SK-N-MC (cell line): ENCODE measurements at places on chromosomes 4 and X.

GRCh38 chr4:182955411-182955810 lies 38.2 kb upstream of the DCTD start:
- DNase-seq, result no peak

DNA sequence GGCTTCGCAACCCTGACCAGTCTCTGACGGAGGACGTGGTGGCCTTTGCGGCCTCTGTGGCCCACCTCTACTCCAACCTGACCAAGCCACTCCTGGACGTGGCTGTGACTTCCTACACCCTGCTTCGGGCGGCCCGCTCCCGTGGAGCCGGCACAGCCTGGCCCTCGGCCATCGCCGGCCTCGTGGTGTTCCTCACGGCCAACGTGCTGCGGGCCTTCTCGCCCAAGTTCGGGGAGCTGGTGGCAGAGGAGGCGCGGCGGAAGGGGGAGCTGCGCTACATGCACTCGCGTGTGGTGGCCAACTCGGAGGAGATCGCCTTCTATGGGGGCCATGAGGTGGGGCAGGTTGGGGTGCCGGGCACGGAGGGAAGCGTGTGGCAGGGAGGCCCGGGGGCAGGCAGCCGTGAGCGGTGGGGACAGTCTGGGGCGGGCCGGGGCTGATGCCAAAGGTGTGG lies 1.2 kb downstream of the ABCD1 start:
- DNase-seq, result no peak

GRCh38 chrX:104172121-104172520 lies 5.9 kb downstream of the FAM199X start:
- no peak for DNase-seq

DNA sequence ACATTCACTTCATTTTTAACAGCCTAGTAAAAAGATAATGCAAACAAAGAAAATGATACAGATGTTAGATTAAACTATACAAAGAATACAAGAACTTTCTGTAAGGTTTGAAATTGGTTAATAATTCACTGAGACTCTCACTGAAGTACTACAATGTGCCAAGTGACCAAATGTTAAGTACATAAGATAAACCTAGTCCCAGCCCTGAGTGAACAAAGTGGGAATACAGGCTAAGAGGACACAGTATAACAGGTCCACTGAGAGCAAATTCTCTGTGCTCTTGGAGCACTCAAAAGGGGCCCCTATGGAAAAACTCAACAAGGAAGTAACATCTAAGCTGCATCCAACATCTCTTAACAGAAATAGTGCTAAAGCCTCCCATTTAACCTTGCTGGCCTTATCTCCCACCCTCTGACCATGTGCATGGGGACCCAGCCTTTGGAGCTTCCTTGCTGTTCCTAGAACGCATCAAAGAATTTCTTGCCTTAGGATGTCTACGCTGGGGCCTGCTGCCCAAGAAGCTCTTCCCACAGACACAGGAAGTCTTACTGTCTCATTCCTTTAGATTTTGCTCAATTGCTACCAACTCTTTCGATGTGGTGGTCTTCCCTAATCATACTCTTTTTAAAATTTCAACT lies 113.4 kb downstream of the ZAR1 start:
- no peak for DNase-seq

GRCh38 chrX:140343226-140343868 lies 161.5 kb downstream of the SOX3 start:
- no peak for DNase-seq

GRCh38 chr4:67160394-67160793 lies 384.9 kb downstream of the CENPC start:
- no peak for DNase-seq

- DNase-seq, result no peak
Observed at GRCh38 chr4:18067031-18067430, 45.5 kb upstream of the LCORL start.

- peak; percentile 86 for DNase-seq
Observed at GRCh38 chr4:4735136-4735750, 124.2 kb upstream of the MSX1 start.

- no peak for DNase-seq
Observed at GRCh38 chr4:79088946-79089691, 149.9 kb upstream of the PAQR3 start.

- DNase-seq, result no peak
Observed at GRCh38 chr4:114921790-114922591, 191.4 kb downstream of the NDST4 start.

GRCh38 chr4:4694296-4694772 lies 152.5 kb upstream of the STX18 start:
- no peak for DNase-seq

GRCh38 chr4:81796790-81797528 lies 325.3 kb upstream of the RASGEF1B start:
- DNase-seq, result no peak

- no peak for DNase-seq
Observed at GRCh38 chrX:18133605-18134004, 87.1 kb downstream of the BEND2 start.

DNA sequence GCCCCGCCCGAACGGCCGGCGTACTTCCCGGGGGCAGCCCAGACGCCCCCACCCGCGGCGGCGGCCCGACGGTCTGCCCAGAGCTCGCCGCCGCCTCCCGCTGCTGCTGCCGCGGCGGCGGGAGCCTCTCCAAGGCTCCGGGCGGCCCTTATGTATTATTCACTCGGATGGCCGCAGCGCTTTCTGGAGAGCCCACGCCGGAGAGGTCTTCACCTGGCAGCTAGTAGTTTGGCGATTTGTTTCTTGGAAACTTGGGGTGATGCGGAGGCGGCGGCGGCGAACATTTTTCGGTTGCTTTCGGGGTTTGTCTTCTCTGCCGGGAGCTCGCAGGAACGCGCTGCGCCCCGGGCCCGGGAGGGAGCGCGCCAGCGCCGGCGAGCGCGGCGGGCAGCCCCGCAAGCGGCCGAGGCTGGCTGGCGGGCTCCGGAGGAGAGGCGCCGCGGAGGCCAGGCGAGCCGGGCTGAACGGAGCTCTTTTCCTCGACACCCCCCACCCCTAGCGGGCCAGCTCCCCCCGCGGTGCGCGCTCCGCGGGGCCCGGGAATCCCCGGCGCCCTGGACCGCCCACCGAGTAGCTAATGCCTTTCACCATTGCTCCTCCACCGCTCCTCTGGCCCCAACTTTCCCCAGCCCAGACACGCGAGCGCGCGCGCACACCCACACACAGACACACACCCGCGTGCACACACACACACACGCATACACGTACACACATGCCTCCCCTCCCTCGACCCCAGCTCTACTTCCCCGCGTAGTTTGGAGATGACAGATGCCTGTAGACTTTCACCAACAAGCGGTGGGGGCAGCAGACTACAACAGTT lies 113.5 kb downstream of the DHX15 start:
- DNase-seq, result no peak

GRCh38 chrX:24395775-24396174 lies 35.3 kb downstream of the SUPT20HL1 start:
- DNase-seq, result peak; percentile 73

DNA sequence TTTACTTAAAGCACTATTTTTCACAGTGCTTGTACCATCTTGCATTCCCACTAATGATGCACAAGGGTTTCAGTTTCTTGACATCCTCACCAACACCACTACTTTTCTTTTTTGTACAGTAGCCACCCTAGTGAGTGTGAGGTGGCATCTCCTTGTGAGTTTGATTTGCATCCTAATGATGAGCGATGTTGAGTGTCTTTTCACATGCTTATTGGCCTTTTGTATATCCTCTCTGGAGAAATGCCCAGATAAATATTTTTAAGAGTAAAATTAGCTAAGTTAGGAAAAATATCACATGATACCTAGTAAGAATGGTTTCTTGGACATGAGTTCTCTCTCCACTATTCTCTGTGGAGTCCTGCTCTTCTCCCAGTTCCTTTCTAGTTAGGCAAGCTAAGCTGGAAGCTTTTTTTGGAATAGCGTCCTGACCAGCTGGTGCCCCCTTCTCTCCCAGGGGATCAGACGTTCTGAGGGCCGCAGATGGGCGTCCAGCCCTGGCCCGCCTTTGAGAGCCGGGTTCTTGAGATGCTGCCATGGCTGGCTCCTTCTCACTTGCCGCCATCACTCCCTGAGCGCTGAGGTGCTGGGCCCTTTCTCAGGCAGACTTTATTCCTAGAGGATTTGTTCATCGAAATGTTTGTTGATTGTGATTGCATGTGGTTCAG lies 132.1 kb downstream of the ARHGAP10 start:
- no peak for DNase-seq

- DNase-seq, result no peak
Observed at GRCh38 chrX:107712231-107713202, 63.1 kb downstream of the TSC22D3 start.

- no peak for DNase-seq
Observed at GRCh38 chr4:148495463-148495862, 53.2 kb upstream of the NR3C2 start.

DNA sequence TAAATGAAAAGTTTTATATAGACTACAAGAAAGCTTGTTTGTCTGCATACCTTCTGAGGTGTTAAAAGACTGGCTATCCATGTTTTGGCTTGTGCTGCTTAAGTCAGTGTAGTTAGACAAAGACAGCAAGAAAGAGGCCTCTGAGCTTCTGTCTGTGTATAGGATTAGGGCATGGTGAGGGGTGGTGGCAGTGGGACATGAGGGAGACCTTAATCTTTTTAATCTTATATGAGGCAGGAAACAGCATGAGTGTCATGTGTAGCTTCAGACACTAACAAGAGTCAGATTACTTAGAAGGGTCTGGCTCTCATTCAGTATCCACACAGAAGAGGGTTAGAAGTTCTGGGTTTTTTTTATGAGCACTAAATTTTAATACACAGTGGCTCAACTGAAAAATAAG lies 213.3 kb downstream of the GABRG1 start:
- DNase-seq, result no peak

DNA sequence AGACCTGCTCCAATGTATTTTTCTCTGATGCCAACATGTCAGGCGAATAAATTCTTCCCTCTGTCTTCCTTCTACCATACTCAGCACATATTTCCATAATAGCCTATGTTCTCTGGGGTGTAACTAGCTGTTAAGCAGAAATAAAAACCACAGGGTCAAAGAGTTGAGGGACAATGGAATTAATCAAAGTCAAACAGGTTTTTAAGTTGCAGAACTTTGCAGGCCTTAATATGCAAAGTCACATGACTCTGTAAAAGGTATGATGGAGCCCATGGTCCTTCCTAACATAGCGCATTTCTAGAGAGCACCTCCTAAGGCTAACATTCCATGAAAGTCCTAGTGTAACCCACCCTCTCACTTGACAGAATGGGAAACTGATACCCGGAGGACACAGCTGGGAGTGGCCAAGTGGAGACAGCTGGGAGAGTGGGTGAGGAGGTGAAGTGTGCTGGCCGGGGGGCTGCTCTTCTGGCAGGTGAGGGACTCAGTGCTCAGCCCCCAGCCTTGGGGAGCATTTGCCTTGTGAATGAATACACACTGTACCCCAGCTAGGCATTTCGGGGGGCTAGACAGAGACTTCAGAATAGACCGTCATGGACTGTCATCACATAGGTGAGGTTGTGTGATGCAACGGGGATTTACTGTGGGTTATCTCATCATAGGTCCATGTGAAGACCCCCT lies 8.4 kb upstream of the SORCS2 start:
- no peak for DNase-seq

- no peak for DNase-seq
Observed at GRCh38 chrX:84168095-84168494, 19.9 kb downstream of the RPS6KA6 start.

GRCh38 chr4:32349026-32349425 lies 1628.9 kb downstream of the PCDH7 start:
- DNase-seq, result no peak

DNA sequence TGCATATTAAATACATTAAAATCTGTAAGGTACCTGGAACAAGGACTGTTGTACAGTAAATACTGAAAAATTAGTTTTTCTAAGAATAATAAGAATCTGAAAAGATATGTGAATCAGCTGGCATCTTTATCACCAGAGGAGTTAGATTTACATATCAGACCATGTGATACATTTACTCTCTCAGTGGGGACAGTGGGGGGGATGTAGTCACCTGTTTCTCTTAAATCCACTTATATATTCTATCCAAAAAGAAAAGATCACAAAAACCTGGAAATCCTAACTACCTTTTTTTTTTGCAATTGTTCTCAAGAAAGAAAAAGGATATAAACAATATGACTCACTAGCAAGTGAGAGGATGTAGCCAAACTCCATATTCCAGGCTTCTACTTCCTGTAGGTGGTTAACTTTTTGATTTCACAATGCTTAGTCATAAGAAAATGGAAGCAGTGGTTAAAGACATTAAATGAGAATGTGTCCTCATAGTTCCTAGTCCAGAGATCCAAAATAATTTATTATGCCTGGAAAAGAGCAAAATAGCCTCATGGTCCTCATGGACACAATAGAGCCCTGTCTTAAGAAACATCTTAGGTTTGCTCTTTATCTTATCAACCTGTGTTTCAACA lies 22.5 kb upstream of the MYOZ2 start:
- no peak for DNase-seq

DNA sequence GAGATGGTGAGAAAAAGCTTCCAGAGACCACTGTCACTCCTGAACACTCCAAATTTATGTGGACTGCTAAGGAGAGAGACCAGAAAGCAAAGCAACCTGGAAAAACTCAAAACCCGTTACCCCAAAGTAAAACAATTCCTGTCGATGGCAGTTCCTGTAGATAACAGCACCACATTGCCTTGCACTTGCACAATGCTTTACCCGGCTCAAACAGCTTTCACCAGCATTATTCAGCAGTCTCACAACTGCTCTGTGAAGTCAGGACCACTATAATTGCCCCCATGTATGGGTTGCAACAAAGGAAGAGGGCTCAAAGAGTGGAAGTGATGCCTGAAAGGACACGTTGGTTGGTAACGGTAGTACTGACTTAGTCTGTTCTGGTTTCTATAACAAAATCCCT lies 234.8 kb downstream of the BCOR start:
- DNase-seq, result no peak

DNA sequence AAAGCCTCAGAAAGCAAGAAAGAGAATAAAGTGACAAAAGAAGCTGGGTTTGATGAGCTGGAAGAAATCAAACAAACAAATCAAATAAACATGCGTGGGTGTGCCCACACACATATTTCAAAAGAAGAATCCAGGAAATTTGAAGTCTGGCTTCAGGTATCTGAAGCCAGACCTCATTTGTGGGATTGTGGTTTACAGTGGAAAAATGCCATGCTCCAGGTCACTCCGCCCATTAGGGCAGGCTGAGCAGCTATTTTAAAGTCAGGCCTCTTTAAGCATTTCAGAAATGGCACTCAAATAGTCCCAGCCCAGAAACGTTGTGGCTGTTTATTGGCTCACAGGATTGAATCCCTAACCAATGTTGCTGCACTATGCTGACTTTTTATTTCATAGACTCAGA lies 226.1 kb upstream of the F9 start:
- no peak for DNase-seq

DNA sequence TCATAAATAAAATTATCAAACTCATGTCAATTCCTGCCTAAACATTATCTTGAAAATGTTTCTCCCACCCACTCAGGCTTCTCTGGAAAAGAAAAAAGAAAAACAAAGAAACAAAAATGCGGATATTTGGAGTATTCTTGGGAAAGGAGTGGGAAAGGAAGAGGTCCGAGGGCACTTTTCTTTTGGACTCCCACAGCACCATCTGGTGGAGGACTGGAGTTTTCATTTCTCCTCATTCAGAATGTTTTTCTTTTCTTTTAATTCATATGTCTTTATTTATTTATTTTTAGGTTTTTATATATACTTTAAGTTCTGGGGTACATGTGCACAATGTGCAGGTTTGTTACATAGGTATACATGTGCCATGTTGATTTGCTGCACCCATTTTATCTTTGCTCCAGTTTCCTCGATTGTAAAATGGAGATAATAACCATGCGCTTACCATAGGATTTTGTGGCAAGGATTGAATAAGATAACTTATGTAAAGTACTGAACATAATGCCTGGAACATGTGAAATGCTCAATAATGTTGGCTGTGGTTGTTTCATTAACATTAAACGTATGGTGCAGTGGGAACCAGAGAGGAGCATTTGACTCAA lies 8.0 kb upstream of the KCNE5 start:
- no peak for DNase-seq
